KBM-7 (cell line): ENCODE measurements at places on chromosomes 2 and 18.

DNA sequence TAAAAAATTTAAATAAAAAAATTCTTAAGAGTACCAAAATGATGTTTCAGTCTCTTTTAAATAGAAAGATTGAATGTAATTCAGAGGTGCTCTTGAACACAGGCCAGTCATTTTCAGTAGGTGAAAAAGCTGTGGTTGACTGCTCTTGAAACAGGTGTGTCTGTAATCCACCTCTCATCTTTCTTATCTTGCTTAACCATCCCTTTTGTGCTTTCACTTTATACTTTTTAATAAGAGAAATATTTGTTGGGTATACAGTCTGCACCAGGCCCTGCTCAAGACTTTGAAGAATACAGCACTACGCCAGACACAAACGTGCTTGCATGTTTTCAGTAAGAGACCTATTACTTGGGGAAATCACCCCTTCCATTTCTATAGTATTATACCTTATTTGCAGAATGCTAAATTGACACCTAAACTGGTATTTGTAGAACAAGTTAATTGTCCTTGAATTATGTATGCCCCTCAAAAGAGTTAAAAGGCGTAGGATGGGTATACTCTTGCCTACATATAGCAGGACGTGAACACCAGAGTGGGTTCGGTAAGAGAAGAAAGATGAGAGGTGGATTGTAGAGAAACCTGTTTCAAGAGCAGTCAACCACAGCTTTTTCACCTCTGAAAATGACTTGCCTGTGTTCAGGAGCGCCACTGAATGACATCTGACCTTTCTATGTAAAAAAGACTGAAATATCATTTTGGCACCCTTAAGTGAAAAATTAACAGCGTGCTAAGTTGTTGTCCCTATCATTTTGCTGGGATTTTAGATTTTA is 4.0 kb upstream of the RTN4 start:
- DNase-seq = no peak

- no peak for DNase-seq
Observed at GRCh38 chr2:143533846-143534245, 404.6 kb downstream of the ARHGAP15 start.

- no peak for DNase-seq
Observed at GRCh38 chr2:221999717-222000116, 299.1 kb downstream of the PAX3 start.

- no peak for DNase-seq
Observed at GRCh38 chr2:97963079-97963406, 32.7 kb downstream of the TMEM131 start.

GRCh38 chr2:170937709-170938379 is 8.8 kb downstream of the GORASP2 start:
- DNase-seq = no peak

- DNase-seq = no peak
Observed at GRCh38 chr2:240998995-240999791, 775 bp downstream of the SNED1 start.
